CD4-positive, alpha-beta T cell treated with Interleukin-4 for 4 hours (primary cell): ENCODE measurements at places on chromosomes 6 and 20.

- no peak for DNase-seq
Measured at GRCh38 chr20:16982091-16982726, 234.1 kb downstream of the OTOR start.

GRCh38 chr6:131642987-131643611, 6.0 kb downstream of the ENPP3 start:
- DNase-seq, result no peak

- DNase-seq, result no peak
Measured at GRCh38 chr6:36318690-36319435, 17.8 kb downstream of the BNIP5 start.

DNA sequence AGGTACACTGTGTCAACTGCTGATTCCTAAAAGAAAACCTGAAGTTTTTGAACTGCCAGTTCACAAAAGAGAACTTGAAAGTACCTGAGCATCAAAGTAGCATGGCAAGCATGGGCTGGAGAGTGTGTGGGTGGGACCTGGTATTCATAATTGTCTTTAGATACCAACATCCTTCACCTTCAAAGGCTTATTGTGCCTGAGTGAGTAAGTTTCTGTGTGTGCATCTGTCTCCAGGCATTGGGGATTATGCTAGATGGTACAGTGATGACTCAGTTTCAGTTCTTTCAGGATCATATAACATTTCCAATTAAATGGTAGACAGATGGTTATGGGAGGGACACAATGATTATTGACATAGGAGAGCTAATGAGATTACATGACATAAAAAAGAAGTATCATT, 238.5 kb downstream of the ZFAND3 start:
- DNase-seq, result peak; percentile 6

- no peak for DNase-seq
Measured at GRCh38 chr6:139448998-139449610, 74.7 kb upstream of the CITED2 start.
